NCI-H1105 treated with DMSO at 0.1 percent for 48 hours (cell line): ENCODE measurements at places on chromosomes 6 and 20.

DNA sequence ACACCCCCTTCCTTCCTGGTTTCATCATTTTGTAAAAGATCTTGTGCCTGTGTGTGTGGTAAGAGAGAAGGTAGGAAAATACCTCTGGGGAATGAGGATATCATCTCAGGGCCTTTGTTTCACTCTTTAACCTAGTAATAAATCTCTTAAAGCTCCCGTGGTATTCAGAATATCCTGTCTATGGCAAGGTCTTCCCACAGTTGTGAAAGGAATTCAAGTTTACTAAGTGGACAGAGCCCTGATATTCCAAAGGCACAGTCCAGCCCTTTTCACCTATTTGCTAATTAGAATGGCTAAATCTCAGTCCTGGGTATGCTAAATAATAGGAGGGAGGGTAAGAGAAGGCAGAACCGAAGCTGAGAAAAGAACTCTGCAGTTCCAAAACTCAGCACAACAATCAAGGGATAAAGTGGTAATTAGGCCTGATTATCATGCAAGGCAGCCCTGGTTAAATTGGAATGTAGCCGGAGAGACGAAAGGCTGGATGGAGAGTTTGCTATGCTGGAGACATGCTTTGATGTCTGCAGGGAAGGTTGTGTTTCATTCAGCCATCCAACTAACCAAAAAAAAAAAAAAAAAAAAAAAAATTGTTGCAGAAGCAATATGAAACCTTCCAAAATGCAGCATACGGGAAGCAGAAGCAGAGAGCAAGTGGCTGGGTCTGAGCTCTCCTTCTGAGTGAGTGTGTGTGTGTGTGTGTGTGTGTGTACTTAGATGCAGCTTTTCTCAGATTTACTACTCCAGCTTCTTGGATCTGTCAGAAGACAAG is 28.5 kb upstream of the PIM1 start:
- DNase-seq = no peak

DNA sequence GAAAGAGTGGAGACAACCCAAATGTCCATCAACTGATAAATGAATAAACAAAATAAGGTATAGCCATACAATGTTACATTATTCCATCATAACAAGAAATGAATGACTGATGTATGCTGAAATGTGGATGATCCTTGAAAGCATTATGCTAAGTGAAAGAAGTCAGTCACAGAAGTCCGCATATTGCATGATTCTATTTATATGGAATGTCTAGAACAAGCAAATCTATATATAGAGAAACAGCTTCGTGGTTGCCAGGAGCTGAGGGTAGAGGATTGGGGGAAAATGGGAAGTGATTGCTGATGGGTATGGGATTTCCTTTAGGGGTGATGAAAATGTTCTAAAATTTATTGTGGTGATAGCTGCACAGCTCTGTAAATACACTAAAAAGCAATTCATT is 196.8 kb downstream of the ATXN1 start:
- no peak for DNase-seq

GRCh38 chr6:103405321-103405720 is 1454.4 kb downstream of the HACE1 start:
- DNase-seq = no peak

DNA sequence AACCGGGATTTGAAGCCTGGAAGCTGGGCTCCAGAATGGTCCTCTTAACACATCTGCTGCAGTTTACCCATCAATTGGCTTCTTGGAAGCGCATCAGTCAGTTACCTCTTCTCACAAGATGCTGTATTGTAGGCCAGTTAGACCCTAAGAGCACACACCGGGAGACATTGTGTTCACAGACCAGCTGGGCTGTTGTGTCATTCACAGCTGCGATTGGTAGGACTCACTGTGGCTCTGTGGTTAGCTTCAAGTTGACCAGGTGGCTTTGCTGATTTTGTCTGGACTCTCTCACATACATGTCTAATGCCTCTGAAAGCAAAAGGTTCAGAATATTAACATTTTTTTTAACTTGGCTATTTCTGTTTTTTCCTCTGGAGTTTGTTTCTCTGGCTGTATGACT is 64.8 kb downstream of the SNX9 start:
- no peak for DNase-seq

DNA sequence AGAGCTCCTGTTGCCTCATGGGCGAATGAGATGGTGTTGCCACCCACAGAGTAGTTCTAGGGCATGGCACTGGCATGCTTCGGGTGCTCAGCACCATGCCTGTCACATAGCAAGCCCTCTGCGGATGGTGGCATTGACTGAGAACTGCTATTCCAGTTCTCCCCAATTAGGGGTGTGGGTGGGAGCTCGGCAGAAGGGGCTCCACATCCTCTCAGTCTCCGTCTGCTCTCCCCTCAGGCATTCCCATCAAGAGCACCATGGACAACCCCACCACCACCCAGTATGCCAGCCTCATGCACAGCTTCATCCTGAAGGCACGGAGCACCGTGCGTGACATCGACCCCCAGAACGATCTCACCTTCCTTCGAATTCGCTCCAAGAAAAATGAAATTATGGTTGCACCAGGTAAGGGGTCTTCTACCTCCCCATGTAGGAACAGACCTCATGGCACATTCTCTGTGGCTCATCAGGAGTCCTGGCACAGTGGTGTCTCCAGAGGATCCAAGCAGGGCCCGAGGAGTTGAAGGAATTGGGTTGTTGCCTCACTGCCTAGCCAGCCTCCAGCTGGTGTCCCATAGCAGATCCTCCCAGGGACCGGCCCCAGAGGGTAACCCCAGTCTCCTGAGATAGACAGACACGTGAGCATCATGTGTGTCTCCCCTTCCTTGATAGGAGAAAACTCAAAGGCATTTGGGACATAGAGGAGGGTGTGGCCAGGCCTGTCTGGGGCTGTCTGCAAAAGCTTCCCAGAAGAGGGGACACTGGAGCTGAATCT is 18.4 kb downstream of the DYNLRB1 start:
- no peak for DNase-seq

DNA sequence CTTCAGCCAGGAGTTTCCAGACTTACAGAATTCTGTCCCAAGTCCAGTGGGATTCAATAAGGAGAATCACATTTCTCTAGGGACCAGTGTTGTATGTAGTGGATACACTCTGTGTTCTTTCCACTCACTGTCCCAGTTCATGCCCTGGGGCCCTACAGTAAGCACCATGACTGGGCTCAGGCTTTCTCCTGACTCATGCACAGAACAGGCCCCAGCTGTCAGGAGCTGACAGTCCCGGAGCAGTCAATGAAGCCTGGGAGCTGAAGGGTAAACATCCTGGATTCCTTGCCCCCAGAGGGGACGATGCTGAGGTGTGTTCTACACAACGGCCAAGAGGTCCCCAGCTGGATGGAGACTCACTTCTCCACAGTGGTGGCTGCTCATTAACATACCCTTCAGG is 40.2 kb upstream of the LRFN2 start:
- no peak for DNase-seq
